ENCODE measurements at places on chromosomes 3 and 15.
A peak's percentile ranks its signal among the peaks of the same experiment; 100 is the strongest.

GRCh38 chr3:4235690-4236089 is 67.5 kb upstream of the SETMAR start:
- DNase-seq, result no peak

DNA sequence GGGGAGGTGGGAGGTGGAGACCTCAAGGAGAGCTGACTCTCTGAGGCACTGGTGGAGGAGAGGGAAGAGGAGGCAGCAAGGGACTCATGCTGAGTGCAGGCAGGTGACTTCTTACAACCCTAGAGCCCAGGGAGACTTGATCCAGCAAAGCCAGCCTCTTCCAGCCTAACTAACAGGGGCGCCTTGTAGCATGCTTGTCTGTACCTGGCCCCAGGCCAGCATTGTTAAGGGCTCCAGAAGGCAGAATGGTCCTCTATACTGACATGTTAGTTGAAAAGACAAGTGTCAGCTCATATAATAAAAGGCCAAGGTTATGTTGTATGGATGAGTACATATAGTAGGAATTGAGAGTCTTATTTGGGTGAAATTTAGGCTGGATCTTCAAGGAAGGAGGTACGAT is 65.4 kb downstream of the CHDH start:
- DNase-seq, result no peak

- no peak for DNase-seq
These were observed 164.4 kb upstream of the TOPAZ1 start for GRCh38 chr3:44077267-44077666.

DNA sequence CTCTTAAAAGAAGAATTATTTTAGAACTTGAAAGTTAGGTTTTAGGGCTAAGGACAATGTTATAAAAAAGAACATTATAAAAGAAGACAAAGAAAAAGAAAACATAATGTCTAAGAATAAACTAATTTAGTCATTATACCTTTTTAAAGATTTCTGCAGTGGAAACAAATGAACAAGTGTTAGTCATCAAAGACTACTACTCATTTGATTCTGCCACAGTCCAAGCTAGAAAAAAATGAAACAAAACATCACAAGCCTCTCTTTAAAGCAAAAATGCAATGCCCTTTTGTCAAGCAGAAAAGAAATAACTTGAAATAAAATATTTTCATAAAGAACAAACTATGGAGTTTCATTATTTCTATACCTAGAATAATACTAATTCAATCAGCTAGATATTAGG is 102.0 kb downstream of the TBC1D5 start:
- no peak for DNase-seq

DNA sequence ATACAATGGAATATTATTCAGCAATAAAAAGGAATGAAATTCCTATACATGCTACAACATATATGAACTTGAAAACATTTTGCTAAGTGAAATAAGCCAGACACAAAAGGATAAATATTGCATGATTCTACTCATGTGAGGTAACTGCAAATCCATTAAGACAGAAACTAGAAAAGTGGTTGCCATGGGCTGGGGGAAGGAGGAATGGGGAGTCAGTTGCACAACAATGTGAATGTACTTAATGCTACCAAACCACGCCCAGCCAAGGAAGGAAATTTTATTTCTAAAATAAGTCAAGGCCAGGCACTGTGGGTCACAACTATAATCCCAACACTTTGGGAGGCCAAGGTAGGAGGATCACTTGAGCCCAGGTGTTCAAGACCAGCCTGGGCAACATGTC is 9.8 kb upstream of the GMPPB start:
- DNase-seq, result no peak

- DNase-seq, result no peak
These were observed 474.4 kb upstream of the AGTR1 start for GRCh38 chr3:148223266-148223665.

DNA sequence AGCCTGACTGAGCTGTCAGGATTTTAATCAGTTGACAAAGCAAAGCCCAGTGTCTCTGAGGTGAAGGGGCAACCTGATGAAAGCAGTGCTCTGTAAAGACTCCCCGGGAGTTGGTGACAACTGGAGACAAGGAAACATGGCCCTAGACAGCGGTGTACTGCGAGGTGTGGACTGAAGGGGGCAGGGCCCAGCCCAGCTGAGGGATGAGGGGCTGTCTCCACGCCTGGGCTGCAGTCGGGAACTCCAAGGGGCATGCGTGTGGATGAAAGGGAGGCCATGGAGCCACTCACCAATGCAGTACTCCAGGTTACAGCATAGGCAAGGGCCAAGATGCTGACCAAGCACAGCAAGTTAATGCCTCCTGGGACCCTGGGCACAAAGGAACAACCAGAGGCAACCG is 45.1 kb downstream of the SCAP start:
- DNase-seq, result no peak

DNA sequence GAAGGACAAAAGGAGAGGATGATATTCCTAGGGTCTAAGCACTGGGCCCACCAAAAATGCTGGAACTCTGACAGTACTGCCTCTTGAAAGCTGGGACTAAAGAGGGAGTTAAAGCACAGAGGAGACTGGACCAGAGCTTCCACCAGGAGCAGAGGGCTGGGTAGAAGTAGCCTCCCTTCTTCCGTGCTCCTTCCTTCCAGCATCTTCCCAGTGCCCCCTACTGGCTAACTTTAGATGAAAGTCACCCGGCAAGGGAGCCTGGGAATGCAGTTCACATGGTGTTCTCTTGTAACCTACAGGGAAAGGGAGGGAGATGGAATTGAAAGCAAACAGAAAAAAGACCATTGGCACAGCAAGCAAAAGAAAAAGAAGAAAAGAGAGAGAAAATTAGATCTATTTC is 106.1 kb upstream of the COL8A1 start:
- DNase-seq, result peak; percentile 71

GRCh38 chr15:88454236-88454635 is 13.0 kb downstream of the MRPL46 start:
- no peak for DNase-seq

GRCh38 chr3:128383316-128384235 is 83.1 kb downstream of the DNAJB8 start:
- peak; percentile 62 for DNase-seq

- no peak for DNase-seq
These were observed 1041.1 kb upstream of the GBE1 start for GRCh38 chr3:82802501-82802900.

GRCh38 chr3:54443561-54444161 is 321.3 kb downstream of the CACNA2D3 start:
- no peak for DNase-seq

- no peak for DNase-seq
These were observed 504.4 kb downstream of the FHIT start for GRCh38 chr3:60746695-60747416.
